ENCODE measurements at places on chromosomes 2 and 18.
A peak's percentile ranks its signal among the peaks of the same experiment; 100 is the strongest.

GRCh38 chr18:78649421-78649820 lies 330.2 kb upstream of the SALL3 start:
- DNase-seq = no peak

- DNase-seq = no peak
These were observed 813.2 kb downstream of the RNF144A start for GRCh38 chr2:7730449-7730848.

GRCh38 chr2:18362696-18363095 lies 197.8 kb downstream of the RDH14 start:
- no peak for DNase-seq

- DNase-seq = no peak
These were observed 176.1 kb downstream of the INSIG2 start for GRCh38 chr2:118264232-118264990.

- peak; percentile 76 for DNase-seq
These were observed 52.2 kb downstream of the NRP2 start for GRCh38 chr2:205734436-205735037.

DNA sequence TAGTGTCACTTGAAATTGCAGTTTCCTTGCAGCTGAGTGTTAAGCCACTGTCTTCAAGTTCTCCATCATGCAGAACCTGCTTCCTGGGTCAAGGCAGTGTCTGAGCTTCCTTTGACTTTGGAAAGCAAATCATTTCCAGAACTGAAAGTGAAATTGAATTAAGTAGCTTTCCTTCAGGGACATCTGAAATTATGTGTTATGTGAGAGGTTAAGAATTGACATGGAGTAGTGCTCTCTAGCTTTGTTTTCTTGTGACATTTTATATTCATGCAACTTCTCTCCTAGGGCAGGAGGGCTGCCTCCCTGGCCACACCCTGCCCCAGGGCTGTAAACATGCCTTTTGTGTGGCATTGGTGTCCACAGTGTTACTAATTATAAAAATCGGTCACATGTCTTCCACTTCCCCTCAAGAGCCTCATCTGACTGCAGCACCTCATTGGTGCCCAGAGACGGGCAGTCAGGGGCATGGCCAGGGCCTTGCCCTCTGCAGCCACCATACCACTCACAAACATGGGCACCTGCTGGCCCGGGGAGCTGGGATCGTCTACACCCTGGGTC lies 14.4 kb downstream of the RAB12 start:
- DNase-seq = peak; percentile 36
